T1000 (cell line): ENCODE measurements at places on chromosomes 13 and 19.

DNA sequence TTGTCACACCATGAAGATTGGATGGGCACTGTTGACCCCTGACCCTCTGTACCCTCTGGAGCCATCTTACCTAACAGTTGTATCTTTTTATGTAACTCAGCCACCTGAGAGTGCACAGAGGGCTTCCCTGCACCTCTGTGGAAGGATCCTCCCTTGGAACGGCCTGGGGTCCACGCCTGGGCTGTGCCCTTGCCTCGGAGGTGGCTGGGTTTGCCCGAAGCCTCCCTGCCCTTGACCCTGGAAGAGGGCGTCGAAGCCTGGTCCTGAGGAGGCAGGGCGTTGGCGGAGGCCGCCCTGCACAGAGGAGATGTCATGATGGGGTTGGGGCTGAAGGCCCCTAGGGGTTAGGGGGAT is 241 bp downstream of the ODAD3 start:
- no peak for DNase-seq

DNA sequence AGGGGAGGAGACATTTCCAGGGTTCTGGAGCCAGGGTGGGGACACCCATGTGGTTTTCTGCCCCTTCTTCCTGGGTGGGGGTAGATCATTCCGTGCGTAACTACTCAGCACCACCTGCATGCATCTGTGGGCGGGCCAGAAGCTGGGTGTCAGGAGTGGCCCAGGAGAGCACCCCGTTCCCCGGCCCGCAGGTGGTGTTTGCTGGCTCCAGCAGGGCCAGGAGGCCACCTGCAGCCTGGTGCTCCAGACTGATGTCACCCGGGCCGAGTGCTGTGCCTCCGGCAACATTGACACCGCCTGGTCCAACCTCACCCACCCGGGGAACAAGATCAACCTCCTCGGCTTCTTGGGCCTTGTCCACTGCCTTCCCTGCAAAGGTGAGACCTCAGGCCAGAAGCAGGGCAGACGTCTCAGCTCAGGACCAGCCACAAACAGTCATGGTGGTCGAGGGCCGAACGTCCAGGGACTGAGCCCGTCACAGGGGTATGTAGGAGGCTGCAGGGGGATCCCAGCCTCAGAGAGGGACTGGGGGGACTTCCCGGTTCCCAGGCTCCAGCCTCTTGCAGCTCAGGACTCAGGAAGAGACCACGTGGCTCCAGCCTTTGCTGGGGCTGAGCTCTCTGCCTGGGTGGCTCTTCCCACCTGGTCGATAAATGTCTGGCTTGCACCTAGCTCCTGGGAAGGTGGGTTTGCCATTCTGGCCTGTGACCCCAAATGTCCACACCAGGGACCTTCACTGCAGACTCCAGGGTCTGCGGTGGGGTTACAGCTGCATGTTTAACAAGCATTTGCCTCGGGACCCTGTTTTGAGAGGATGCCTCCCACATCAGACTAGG is 1.6 kb downstream of the FSTL3 start:
- DNase-seq, result no peak

DNA sequence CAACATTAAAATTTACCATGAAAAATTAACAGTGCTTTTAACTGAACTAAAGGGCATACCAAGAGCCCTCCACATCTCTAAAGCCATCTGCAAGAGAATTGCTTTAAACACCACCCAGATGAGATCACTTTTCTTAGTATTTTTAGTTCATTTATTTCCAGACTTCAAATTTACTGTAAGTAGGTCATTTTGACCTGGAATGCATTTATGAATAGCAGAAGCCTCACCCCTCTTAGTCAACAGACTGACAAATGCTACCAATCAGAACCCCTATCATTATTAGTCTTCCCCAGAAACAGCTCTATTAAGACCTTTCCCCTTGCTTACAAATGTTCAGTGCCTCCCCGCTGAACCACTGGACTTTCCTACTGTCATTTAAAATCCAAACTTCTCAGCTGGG is 27.3 kb downstream of the RUBCNL start:
- DNase-seq, result no peak

DNA sequence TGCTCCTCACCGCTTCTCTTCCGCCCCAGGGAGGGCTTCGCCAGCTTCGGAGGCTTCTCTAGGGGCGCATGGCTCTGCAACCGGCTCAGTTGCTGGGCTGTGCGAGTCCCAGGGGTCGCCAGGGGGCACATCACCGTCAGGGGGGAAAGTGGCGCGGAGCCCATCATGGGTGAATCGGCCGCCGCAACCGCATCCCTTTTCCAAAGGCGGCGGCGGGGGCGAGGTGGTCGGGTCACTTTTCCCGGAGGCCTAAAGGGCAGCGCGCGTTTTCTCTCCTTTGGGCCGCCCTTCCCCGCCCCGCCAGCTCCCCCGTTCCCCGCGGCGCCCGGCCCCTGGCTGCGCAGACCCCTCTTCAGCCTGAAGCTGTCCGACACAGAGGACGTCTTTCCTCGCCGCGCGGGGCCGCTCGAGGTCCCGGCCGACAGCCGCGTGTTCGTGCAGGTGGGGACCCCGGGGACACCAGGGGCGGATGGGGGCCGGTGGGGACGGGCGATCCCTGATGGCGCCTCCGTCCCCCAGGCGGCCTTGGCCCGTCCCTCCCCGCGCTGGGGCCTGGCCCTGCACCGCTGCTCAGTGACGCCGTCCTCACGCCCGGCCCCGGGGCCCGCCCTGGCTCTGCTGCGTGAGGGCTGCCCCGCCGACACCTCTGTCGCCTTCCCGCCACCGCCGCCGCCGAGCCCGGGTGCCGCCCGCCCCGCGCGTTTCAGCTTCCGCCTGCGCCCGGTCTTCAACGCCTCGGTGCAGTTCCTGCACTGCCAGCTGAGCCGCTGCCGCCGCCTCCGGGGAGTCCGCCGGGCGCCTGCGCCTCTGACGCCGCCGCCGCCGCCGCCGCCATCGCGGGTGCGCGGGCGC is 1.7 kb downstream of the TGFBR3L start:
- DNase-seq, result no peak

DNA sequence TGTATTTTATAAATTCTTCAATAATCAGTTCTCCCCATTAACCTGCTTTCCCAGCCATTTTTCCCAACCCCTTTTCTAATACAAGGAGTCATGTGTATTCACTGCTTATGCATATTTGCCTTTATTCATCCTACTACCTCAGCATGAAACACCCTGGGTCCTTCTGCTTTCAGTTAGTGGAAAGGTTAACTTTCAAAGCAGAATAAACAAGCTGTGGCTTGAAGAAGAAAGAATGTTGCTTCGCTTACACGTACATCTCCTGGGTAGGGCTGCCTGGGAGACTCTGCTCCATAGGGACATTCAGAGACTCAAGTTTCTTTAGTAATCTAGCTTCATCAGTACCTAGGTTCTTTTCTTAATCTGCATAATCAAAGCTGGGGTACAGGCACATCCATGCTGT is 567.8 kb upstream of the SLC10A2 start:
- DNase-seq, result no peak
